Activated CD8-positive, alpha-beta T cell treated with anti-CD3 and anti-CD28 coated beads for 36 hours (primary cell): ENCODE measurements at places on chromosomes 12 and 14. TPM values are rescaled to one million over a fixed set of nuclear protein-coding genes. Genes with fewer than 3 reads are reported as not detected.

Gene IL22
- not detected for total RNA-seq

Gene SPX
- total RNA-seq, result 0.20 TPM

Gene ALDH1L2
- total RNA-seq, result 5.7 TPM

Gene TOMM20L
- total RNA-seq, result not detected

Gene AGAP2
- 22.4 TPM for total RNA-seq

Gene FMNL3
- total RNA-seq, result 22.8 TPM
